ENCODE measurements at places on chromosomes 11 and 22. TPM values are rescaled to one million over a fixed set of nuclear protein-coding genes. Genes with fewer than 3 reads are reported as not detected.
A peak's percentile ranks its signal among the peaks of the same experiment; 100 is the strongest.

- no peak for DNase-seq
Observed at GRCh38 chr11:94576306-94576705, 9.1 kb downstream of the PIWIL4 start.

- peak; percentile 74 for DNase-seq
Observed at GRCh38 chr11:65180877-65181568, 705 bp upstream of the CAPN1 start.

DNA sequence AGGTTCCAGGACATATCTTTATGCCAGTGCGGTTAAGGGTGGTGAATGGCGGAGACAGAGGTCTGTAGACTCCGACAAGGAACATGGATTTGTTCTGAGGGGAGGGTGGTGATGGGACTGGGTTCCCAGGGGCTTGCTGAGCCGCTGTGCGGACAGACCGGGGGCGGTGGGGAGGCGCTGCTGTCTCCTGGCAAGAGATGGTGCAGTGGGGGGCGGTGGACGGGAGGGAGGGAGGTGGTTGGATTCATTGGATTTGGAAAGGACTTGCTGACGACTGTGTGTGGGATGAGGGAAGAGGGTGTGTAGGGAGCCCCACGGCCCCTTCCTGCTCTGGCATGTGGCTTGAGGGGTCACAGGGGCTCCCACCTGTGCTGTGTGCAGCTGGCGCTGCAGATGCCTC is 43.2 kb downstream of the FLRT1 start:
- no peak for DNase-seq

- DNase-seq = no peak
Observed at GRCh38 chr11:68314203-68315170, 2.1 kb downstream of the LRP5 start.

Gene PIH1D2
- total RNA-seq = 0.36 TPM

- peak; percentile 70 for DNase-seq
Observed at GRCh38 chr22:26835929-26836528, 178.6 kb downstream of the MIAT start.

DNA sequence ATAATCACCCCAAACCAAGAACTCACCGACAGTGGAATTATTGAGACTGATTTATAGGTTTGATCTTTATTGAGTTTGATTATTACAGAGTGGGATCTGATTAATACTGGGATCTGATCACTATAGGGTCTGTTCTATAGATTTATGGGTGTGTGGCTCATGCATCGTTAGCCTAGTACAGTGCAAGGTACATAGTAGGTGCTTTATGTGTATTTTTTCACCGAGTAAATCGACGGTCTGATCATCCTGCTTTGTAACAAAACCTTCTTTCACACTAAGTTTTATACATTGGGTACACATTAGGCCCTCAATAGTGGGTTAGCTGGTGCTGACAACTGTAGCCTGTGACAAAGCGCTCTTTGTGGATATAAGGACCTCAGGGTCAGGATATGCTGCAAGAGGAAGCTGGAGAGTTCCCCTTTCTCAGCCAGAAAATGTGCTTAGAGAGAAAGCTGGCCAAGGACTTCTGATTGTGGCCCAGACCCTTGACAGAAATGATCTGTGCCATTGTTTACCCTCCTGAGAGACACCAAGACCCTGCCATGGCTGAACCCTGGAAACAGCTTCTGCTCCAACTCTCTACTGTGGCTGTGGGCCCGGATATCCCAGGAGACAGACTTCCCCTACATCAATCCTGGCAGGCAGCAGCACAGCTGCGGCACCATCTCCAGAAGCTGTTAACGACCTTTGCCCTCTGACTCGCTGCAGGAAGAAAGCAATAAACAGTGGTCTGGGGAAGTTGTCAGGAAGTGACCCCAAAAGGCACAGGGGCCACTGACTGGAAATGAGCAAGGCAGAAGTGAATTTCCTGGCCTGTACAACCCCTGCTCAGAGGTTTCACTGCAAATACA is 16.1 kb upstream of the TPP1 start:
- no peak for DNase-seq

Gene OTOG
- total RNA-seq = not detected

Gene FIBP
- total RNA-seq = 94.2 TPM

GRCh38 chr11:57481915-57482781 is 21.8 kb downstream of the RTN4RL2 start:
- no peak for DNase-seq

DNA sequence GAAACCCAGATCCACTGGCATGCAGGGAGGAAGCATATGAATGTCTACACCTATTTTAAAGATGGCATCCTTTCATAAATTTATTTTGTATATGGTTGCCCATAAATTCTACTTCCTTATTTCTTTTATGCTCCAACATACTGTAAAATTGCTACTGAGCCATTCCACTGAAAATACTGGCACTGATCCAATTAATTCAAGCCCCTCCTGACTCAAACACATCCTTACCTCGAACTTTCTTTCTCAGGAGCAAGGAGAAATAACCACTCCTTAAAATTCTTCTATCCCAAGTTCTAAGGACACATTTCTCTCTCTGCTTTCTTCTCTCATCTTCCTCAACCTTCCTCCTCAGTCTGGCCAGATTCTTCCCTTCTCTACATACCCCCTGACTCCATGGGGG is 5.5 kb upstream of the NXF1 start:
- no peak for DNase-seq

DNA sequence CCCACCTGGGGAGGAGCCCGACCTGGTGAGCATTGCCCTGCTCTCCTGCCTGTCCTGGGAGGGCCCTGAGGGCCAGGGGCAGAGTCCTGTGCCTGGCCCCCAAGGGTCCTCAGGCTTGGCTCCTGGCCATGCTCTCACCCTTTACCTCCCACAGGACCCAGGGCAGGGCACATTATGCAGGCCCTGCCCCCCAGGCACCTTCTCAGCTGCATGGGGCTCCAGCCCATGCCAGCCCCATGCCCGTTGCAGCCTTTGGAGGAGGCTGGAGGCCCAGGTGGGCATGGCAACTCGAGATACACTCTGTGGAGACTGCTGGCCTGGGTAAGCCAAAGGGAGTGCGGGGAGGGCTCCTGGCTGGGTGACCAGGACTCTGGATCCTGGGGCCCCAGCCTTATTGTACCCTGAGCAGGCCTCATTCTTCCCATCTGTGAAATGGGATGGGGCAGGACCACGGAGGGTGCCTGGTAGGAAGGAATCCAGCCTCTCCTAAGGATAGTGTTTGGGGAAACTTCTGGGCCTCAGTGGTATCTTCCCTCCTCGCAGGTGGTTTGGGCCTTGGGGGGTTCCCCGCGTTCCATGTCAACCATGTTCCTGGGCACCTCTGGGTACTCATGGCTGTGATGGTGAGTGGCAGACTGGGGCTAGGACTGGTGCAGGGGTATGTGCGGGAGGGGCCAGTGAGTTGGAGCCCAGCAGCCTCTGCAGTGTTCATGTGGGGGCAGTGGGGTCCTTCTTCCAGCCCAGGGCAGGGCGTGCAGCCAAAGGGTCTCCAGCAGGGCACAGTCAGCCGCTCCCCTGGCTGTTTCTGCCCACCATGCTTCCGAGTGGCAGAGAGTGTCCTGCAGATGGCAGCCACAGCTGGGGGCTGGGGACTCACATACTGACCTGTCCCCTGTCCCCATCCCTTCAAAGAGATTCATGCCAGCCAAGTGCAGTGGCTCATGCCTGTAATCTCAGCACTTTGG is 14.7 kb downstream of the RELT start:
- no peak for DNase-seq

- DNase-seq = no peak
Observed at GRCh38 chr11:66701432-66702240, 23.9 kb upstream of the RBM4B start.

Gene DEFB131B
- total RNA-seq = not detected

- DNase-seq = peak; percentile 60
Observed at GRCh38 chr11:121538054-121538453, 85.3 kb upstream of the SORL1-AS1 start.

Gene HBD
- not detected for total RNA-seq

Gene HSCB
- 18.1 TPM for total RNA-seq

- no peak for DNase-seq
Observed at GRCh38 chr22:39068033-39068785, 8.9 kb upstream of the APOBEC3G start.

Gene UNC93B1
- 20.0 TPM for total RNA-seq

DNA sequence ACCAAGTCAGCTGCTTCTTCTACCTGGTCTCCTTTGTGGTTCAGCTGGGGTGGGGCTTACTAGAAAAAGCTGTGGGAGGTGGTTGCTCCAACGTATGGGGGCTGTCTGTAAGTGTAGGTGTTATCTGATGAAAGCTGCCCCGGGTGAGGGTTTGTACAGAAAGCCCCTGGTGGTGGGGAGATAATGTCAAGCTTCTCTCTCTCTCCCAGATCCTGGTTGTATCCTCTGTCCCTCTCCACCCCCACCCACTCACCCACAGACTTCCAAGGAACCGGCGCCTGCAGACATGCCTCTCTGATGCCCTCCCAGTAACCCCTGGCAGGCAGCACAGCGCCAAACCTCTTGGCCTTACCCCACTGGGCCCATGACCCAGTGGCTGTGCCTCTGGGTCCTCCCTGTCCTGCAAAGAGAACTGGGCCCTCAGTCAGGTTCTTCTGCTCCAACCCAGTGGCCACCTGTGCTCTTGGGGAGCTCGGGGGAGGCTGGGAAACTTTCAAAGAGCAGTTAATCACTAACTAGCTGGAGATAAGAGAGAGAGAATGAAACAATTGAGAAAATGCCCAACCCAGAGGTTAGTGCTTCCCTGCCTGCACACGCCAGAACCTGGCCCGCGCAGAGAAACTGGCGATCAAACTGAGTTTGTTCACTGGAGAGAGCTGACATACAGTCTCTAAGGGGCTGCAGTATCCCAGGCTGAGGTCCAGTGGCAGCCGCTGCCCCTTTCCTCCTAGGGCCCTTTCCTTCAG is 20.4 kb upstream of the EHF start:
- no peak for DNase-seq

Gene NNMT
- total RNA-seq = not detected

GRCh38 chr11:86151174-86152005 is 82.5 kb upstream of the PICALM start:
- DNase-seq = no peak

DNA sequence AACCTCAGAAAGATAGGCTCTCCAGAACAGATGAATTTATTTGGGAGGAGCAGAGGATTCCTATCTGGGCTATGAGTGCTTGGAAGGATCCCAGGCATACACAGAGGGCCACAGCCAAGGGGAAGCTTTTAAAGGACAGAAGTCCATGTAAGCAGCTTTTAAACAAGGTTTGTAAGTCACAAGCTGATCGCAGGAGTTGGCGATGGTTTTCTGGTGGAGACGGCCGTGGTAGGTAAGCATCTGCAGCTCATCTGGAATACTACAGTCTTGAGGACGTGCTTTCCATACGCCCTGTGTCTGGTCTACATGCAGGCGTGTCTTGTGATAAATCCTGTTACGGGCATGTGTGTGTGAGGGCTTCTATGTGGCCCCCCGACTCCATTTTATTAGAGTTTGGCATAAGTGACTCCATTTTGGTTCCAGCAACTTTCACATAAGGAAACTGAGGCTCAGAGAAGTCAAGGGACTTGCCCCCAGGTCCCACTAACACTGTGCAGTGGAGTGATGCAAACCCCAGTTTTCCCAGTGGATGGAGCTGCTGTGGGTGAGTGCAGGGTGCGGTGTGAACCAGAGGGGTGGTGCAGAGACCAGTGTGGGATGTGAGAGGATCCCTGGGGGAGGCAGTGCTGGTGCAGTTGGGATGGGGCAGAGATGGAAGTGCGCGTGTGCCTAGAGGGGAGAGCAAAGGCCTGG is 11.8 kb upstream of the ACY3 start:
- DNase-seq = no peak

- DNase-seq = no peak
Observed at GRCh38 chr11:72951193-72951592, 137.0 kb downstream of the ATG16L2 start.

GRCh38 chr22:24066260-24066659 is 55.2 kb downstream of the CABIN1 start:
- DNase-seq = no peak

Gene ALDH3B1
- total RNA-seq = not detected

DNA sequence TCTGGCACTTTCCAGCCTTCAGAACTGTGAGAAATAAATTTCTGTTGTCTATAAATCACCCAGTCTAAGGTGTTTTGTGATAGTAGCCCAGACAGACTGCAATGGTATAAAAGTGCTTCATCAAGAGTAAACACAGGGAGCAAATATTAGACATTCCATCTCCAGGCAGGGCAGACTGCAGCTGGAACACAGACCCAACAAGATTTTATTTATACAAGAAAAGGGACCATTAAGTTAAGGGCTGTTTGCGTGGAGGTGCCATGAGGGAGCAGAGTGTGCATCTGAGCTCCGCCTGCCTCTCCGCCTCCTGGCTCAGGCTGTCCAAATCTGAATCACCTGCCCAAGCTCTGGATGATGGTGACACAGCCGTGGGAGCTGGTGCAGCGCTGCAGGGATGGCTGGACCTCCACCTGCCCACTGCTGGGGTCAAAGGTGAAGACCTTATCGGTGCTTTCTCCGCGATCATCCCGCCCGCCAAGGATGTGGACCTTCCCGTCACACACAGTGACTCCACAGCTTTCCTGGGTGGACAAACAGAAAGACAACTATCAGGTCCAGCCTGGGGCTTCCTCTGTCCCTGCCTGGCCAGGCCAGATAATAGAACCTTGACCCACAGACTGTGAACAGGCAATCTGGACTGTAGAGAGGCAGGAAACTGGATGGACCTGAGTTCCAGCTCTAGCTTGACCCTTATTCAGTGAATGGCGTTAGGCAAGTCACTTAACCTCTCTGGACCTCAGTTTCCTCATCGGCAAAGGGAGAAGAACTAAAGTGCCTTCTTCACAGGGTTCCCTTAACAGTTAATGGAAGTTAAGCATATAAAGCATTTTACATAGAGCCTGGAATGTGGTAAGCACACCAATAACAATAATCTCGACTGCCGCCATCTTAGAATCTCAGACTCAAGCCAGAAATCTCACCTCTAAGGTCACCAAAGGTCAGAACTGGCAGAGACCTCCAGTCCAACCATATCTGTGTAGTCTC is 10.5 kb downstream of the KLHL35 start:
- no peak for DNase-seq

DNA sequence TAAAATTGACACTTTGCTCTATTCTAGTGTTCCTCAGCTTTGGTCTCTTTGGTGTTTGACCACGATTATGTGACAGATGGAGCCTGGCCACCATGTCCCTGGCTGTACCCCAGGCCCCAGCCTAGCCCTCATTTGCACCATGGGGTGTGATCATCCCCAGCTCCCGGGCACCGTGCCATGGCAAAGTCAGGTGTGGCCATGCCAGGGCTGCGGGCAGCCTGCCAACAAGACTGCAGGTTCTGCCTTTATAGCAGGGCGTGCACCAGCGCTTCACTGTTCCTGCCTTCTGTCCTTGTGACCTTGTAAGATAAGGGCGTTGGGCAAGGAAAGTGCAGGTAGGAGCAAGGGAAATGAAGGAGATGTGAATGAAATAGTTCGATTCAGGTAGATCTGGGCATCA is 22.4 kb upstream of the APOBEC3A start:
- no peak for DNase-seq

Data from activated CD4-positive, alpha-beta memory T cell treated with anti-CD3 and anti-CD28 coated beads for 36 hours (primary cell).